ENCODE measurements at places on chromosomes 4 and X. TPM values are rescaled to one million over a fixed set of nuclear protein-coding genes. Genes with fewer than 3 reads are reported as not detected.

GRCh38 chrX:13875572-13875971 is 58.7 kb upstream of the GPM6B start:
- no peak for DNase-seq

GRCh38 chr4:37830640-37831039 is 4.2 kb downstream of the PGM2 start:
- no peak for DNase-seq

- no peak for DNase-seq
These were observed 234.0 kb downstream of the OPHN1 start for GRCh38 chrX:68199062-68199848.

- no peak for DNase-seq
These were observed 54.1 kb downstream of the GRK4 start for GRCh38 chr4:3017504-3017903.

DNA sequence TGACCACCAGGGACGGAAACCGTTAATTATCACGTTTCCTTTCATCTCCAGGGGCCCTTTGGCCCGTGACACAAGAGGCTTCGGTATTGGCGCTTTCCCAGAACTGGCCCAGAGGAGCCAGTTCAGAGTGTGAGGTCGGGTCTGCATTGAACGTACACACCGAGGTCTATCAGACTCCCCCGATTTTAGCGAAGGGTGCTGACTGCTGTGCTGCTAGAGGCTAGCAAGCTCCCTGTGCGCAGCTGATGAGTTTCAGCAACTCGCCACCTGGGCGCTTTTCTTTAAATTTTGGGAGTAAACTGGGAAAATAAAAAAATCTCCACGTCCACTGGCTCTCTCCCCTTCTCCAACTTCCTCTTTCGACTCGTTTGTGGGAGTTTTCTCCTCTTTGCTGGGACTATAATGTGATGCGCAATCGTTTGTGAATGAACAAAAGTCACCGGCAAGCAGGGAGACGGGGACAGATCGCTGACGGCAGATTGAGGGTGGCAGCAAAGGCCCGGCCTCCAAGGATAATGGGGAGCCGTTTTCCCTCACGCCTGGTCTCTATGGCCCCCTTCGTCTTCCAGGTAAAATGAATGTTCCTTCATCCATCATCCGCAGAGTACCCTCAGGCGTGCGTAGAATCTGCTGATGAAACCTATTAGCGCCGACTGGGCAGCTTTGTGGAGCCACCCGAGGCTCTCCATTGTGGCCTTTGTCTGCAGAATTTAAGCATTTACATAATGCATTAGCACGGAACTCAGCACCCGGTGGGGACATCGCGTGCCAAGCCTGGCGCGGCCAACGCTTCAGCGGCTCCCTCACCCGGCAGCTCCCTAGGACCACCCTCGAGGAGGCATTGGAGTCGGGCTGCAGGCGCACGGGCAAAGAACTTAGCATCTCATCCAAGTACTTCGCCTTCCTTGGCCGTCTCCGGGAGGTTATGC is 1.6 kb upstream of the LRAT start:
- DNase-seq, result no peak

DNA sequence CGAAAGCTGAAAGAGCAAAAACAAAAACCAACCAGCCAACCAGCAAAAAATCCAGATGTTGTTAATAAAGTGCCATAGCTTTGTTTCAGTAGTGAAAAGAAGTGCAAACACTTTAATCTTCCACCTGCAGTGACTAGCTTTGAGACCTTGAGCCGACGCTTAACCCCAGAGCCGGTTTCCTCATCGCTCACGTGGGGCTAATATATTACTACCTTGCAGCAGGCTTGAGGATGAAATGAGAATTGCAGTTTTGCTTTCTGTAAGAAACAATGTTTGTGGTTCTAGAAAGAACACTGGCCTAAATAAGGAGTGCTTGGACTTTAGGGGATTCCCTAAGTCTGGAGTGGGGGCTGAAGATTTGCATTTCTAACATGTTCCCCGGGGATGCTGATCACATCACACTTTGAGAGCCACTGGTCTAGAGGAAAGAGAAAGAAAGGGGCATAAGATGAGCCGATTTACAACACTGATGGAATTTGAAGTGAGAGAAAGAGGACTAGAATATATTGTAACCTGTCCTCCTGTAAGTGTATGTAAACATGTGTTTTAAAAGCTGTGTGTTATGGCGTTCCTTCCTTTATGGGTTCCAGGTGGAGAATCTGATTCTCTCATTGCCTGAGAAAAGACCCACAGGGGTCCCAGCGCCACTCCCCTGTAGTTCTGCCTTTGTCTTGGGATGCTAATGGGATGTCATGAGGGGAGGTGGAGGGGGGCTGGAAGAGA is 1.4 kb downstream of the FGF2 start:
- DNase-seq, result peak; percentile 55

DNA sequence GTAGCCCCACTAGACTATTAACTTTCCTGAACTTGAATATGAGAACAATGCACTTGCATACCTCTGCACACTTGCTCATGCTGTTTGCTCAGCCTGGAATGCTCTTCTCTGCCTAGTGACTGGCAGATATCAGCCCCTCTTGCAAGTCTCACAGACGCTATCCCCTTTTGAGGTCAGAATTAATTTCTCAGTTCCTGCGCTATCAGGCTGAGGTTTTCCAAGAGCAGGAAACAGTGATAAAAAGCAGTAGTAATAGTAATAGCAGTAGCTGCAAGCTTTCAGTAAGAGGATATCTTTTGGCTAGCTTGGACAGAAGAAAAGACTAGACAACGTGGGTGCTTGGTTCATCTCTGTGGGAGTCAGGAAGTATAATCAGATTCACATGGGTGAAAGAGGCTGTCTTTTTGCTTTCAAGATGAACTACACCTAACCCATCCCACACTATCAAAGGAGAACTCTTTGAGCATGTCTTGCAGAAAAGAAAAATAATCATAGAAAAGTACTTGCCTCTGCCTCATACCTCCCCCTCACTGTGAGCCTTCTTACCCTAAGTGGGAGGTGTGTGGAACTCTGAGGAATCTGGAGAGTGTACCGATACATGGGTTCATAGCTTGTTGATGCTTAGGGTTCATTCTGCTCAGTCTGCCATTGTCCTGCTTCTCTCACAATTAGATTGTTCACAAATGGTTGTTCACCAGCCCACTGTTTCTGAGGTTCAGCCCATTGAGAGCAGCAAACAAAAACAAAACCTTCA is 11.3 kb upstream of the DRP2 start:
- no peak for DNase-seq

The PARM1 gene
- total RNA-seq, result 48.5 TPM

The MAGEA1 gene
- total RNA-seq, result not detected

Measured in aorta (tissue), 5 donors.